ENCODE measurements at places on chromosomes 7 and 10. TPM values are rescaled to one million over a fixed set of nuclear protein-coding genes. Genes with fewer than 3 reads are reported as not detected.

DNA sequence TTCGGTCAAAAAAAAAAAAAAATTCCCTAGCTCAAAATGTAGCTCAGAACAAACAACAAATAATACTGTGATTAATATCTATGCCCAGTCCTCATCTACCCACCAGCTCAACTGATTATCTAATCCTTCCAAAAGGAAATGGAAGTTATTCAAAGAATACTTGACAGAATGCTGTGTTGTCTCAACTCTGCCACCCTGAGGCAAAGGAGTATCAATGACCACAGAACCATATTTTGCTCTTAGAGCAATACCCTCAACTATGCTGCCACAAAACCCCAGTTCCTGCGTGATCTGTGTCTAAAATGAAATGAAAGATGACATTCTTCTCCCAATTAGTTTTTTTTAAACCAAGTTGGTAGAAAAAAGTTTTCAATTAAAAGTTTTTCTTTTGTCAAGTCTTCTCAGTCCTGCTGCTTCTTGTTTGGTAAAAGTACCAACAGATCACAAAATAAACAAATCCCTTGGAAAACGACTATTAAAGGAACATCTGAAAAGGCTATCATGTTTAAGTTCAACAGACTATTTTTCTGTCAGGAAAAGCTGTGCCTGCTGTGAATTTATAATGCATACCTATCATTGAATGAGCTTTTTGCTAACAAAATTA, 21.6 kb downstream of the RBM28 start:
- DNase-seq, result peak; percentile 51

- no peak for DNase-seq
These were observed 42.0 kb upstream of the OIT3 start for GRCh38 chr10:72851509-72851908.

DNA sequence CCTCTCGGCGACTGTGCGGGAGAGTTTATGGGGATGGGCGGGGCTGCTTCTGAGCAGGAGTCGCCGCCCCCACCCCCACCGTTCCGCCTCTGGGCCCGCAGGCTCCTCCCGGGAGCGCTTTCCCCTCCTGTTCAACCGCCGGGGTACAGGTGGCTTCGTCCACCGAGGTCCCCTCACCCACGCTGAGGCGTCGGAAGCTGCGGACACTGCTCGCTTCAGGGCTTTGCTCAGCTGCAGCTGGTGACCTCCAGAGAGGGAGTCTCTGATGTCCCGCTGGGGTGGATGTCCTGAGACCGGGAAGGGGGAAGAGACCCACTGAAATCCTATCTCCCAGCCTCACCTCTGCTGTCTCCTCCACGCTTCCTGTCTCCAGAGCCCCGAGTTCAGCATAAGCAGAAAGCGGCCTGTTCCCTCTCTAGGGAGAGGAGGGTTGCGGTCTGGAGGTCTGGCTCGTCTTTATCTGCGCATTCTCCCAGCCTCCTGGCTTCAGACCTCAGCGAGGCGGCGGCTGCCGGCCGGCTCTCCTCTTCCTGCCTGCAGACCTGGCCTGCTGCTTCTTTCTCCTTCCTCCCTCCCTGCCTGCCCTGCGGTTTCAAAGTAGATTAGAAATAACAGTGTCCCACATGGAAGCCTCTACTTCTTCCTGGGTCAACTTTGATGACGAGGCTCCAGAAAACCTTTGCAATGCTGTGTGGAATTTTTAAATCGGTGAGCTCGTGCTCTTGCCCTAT, 1.8 kb downstream of the CYP2E1 start:
- DNase-seq, result peak; percentile 28

- peak; percentile 1 for DNase-seq
These were observed 3.0 kb upstream of the CYP2C18 start for GRCh38 chr10:94680544-94680943.

Gene OR2A5
- not detected for total RNA-seq

GRCh38 chr7:95424716-95425115, 10.1 kb downstream of the PON2 start:
- DNase-seq, result peak; percentile 49

GRCh38 chr7:38558761-38559345, 72.3 kb downstream of the AMPH start:
- DNase-seq, result no peak

Gene RAMP3
- total RNA-seq, result under 0.01 TPM

DNA sequence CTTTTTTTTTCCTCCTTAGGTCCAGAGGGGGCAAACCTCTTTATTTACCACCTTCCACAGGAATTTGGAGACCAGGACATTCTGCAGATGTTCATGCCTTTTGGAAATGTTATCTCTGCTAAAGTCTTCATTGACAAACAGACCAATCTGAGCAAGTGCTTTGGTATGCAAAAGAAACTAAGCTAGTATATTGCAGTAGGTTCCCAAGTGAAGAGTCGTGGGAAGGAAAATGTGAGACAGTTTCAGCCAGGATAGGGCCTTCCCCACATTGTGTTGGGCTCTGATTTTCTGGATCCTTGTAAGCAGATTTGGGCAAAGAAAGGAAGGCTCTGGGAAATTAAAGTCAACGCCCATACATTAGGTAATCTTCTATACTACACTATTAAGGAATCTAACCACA, 285.6 kb downstream of the USP6NL start:
- peak; percentile 34 for DNase-seq

Gene MKI67
- total RNA-seq, result 0.26 TPM

Gene IFIT2
- 21.6 TPM for total RNA-seq

DNA sequence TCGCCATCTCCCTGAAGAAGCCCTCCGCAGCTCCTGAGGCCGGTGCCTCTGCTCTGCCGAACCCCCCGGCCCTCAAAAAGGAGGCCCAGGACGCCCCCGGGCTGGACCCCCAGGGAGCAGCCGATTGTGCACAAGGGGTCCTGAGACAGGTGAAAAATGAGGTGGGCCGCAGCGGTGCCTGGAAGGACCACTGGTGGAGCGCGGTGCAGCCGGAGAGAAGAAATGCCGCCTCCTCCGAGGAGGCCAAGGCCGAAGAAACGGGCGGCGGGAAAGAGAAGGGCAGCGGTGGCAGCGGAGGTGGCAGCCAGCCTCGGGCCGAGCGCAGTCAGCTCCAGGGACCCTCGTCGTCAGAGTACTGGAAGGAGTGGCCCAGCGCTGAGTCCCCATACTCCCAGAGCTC, 85.1 kb upstream of the SH2B2 start:
- no peak for DNase-seq

DNA sequence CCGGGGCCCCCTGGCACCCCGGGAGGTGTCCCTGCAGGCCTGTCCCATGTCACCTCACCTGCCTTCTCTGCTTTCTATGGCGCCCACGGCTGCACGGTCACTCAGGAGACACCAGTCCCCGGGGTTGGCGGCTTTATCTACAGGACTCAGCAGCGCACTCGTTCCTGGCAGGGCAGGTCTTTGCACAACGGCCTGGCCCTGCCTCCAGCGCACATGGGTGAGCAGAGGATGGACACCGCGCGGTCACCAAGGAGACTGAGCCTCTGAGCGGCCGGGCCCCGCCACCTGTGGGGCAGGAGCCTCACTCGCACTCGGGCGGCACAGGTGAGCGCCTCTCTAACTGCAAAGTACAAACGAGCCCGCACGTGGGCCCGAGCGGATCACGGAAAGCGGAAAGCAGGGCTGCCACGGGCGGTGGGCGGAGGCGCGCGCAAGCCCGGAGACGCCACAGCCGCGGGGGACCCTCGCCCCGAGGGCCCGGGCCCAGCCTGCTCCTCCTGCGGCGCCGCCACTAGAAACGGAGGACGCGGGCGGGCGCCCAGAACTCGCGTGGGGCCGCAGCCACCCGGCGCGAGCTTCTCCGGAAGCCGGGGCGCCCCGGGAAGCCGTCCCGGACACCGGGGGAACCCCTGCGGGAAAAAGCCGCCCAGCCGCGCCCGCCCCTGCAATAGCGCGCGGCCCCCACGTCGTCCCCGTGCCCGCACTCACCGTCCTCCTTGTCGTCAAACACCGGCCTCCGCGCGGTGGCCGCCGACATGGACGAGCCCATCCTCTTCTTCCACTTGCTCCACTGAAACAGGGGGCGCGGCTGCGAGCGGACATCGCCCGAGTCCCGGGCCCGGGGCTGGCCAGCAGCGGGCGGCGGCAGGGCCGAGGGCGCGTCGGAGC, 642 bp downstream of the STK32C start:
- peak; percentile 7 for DNase-seq

- DNase-seq, result no peak
These were observed 137.6 kb downstream of the RNF133 start for GRCh38 chr7:122561326-122561725.

Gene COL1A2
- 2,400 TPM for total RNA-seq

GRCh38 chr7:99040104-99040958, 103.6 kb downstream of the SMURF1 start:
- peak; percentile 75 for DNase-seq

DNA sequence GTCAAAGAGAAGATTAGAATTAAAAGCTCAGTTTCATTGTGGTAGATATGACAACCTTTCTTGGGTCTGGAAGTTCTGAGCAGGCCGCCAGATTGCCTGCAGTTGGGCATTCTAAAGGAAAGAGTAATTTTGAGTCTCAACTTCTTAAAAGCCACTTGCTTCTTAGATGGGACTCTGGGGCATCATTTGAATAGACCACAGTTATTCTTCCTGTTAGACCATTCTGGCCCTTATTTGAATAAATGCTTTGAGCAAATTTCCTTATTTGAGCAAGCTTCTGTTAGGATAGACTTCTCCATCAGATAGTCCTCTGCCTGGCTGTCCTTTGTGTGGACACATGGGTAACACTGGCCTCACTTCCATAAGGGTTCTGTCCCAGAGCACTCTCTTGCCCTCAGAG, 40.2 kb downstream of the SND1 start:
- DNase-seq, result no peak

- DNase-seq, result no peak
These were observed 13.3 kb downstream of the KAT6B start for GRCh38 chr10:74839708-74840107.

DNA sequence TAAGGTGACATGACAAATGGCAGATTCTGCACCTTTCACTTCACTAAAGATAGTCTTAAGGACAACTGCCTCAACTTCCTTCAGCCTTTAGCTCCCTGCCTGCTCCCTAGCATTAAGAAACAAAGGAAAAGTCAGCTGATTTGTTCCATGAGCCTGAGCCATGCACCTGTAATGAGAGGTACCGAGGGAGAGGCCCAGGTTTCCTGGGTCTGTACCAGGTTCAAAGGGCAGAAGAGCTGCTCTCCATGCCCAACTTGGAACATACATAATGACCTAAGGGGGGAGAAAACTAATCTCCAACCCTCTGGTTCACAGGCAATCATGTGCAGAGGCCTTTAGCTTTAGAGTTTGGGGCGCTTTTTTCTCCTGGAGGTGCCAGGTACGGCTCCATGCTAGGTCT, 111.2 kb downstream of the JAZF1 start:
- no peak for DNase-seq

DNA sequence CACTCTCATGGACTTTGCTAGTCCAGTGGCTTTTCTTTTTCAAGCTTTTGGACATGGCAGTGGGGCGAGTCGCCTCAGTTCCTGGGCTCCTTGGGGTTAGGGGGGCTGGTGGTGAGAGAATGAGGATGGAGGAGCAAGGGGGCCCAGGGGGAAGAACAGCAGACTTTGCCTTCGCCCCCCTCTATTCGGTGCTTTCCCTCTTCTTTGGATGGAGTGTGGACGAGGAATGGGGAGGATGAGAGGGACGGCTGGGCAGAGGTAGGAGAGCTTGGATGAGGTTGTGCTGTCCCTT, 255 bp downstream of the MAGI2 start:
- DNase-seq, result no peak

Gene GSTO2
- 2.1 TPM for total RNA-seq

DNA sequence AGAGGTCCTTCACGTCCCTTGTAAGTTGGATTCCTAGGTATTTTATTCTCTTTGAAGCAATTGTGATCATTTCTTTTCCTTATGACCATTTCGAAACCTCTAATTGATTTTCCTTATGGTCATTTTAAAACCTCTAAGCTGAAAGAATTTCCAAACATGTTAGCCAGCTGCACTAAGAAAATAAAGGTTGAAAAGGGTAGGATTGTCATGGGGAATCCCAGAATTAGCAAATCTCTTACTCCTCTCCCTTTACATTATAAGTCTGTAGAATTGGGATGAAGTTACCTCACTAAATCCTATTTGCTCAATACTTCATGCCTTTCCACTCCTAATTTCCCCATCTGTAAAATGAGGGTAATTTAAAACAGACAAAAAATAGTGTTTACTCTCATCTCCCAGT, 79.5 kb downstream of the FAM185A start:
- no peak for DNase-seq

DNA sequence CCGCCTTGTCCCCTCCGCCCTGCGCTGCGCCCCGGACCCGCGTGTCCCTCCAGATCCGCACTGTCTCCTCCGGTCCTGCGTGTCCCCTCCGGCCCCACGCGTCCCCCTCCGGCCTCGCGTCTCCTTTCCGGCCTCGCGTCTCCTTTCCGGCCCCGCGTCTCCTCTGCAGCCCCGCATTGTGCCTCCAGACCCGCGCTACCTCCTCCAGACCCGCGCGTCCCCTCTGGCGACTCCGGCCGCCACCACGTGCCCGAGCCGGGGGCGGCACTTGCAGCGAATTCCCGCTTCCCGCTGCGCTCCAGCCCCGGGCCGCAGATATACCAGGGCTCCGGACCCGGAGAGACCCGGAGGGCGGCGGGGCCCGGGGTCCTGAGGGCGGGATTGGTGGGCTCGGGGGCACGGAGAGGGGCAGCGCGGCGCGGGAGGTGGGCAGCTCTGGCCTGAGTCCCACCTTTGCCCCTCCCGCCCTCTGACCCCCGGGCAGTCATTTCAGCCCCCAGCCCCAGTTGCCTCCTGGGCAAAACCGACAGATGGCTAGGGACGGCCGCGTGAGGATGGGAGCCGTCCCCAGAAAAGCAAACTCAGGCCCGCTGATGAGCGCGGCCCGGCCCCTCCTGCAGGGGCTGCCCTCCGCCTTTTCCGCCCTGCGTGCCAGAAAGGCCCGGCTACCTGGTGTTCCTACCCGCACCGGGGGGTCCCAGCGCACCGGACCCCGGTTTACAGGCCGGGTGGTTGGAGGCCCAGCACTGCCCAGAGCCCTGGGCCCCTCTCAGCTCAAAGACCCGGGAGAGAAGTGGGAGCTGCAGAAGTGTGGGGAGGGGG, 56.5 kb downstream of the RBM17 start:
- DNase-seq, result no peak

DNA sequence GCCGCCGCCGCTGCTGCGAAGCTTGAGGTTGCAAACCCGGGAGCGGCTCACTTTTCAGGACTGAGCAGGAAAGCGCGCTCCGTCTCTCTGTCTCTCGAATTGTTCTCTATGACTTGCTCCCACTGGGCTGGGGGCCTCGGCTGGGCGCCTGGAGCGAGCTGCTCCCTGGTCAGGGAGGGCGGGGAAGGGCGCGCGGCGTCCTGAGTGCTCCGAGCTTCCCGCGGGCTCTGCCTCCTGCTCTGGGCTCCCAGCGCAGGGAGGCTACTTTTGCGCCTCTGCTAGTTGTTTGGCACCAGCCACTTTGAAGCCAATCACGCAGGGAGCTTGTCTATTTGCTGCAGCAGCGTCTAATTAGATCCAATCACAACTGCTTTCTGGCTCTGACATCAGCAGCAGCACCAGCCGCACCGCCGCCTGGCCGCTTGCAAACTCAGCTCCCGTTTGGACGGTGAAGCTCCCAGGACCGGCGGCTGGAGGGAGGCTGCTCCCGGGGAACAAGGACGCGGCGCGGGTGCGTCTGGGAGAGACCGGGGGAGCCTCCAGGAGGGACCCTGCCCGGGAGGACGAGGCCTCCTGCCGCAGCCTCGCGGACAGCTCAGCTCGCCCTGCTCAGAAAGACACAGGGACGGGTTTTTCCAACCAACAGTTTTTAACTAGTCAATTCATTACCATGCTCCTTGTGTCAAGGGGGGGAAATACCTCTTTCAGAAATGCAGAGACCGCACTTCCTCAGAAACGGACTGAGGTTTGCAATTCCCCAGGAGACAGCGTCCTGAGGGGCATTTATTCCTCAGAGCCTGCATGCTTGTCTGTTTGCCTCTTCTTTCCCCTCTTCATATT, at the start of gene ADARB2:
TSS of gene ADARB2 (minus strand) at position 304 of the 840 bp plus-strand sequence.
- peak; percentile 2 for DNase-seq
